ENCODE measurements at places on chromosomes 16 and 17. TPM values are rescaled to one million over a fixed set of nuclear protein-coding genes. Genes with fewer than 3 reads are reported as not detected.
A peak's percentile ranks its signal among the peaks of the same experiment; 100 is the strongest.

The TMEM220 gene
- total RNA-seq: 0.97 TPM

The MYCBPAP gene
- total RNA-seq: 0.26 TPM

GRCh38 chr16:11482946-11483748, 103.6 kb downstream of the LITAF start:
- DNase-seq: no peak

- peak; percentile 37 for DNase-seq
Measured at GRCh38 chr17:57868007-57868909, 18.4 kb upstream of the MRPS23 start.

- peak; percentile 9 for DNase-seq
Measured at GRCh38 chr16:84357191-84357651, 11.1 kb upstream of the ATP2C2 start.

DNA sequence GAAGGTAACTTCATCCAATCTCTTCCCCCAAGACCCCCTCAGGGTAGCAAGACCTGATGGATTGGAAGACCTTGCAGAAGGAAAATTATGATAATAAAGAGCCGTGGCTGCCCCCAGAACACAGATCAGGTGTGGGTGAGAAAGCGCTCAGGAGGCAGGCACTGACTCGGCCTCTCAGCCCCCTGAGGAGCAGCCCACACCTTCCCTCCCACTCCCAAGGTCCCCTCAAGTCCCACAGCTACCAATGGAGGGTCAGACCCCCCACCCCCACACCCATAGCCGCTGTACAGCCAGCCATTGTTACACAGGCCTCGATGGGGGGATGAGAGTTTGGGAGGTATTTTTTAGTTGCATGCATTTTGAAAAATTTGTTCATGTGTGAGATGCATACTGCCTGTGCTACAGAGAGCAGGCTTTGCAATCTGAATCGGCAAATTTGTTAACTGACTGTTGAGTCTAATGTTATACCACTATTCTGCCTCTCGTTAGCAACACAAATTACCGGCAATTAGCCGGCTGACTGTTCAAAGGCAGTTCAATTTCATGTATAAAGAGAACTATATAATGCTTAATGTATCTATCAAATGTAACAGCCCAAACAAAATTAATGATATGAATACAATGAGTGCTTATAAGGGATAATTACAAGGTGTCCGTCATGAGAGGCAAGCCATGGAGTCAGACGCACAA, 211.7 kb downstream of the C16orf78 start:
- no peak for DNase-seq

The KRTAP1-1 gene
- not detected for total RNA-seq

The NT5M gene
- 3.5 TPM for total RNA-seq
